NCI-H1930 (cell line): ENCODE measurements at places on chromosomes 2 and 18.
A peak's percentile ranks its signal among the peaks of the same experiment; 100 is the strongest.

GRCh38 chr2:149029307-149029965 is 9.1 kb upstream of the LYPD6B start:
- DNase-seq: no peak

DNA sequence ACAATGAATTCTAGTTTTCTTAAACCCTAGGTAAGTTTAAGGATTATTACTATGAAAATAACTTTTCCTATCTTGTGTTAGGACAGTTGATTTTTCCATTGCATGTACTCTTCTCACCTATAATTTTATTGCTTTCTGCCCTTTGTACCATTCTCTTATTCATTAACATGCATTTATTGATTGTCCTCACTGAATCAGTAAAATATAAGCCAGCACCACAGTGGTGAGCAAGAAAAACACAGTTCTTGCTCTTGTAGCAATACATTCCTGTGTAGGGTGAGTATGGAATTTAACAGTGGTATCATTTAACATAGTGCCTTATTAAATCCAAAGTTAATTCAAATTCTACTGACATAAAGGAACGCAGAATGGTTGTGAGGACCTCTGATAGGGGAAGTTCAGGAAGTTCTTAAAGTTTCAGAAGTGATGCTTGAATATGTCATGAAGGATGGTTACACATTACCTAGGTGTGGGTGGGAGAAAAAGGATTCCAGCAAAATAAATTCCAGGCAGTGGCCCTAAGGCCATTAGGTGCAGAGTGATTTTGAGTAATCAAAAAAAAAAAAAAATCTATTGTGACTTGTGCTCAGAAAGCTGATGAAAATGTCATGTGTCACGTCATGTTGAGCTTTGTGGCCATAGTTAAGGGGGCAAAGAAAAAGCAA is 104.7 kb upstream of the DSEL start:
- no peak for DNase-seq

GRCh38 chr18:46706968-46707367 is 49.9 kb downstream of the ST8SIA5 start:
- DNase-seq: no peak

DNA sequence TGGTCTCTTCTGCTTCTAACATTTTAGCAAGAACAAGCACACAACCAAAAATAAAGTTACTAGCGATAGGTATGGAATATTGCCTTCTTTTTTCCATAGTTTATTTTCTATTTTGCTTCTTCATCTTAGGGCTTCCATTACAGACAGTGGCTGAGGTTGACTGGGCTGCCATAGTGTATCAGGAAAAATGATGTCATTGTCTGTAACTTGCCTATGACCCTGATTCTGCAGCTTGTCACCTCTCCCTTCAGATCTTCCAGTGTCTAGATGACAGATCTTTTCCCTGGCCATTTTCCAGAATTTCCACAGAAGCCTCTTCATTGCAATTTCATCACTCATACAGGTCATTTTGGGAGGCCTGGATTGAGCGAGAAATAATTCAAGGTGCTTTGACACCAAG is 308.5 kb downstream of the EPHA4 start:
- DNase-seq: no peak

DNA sequence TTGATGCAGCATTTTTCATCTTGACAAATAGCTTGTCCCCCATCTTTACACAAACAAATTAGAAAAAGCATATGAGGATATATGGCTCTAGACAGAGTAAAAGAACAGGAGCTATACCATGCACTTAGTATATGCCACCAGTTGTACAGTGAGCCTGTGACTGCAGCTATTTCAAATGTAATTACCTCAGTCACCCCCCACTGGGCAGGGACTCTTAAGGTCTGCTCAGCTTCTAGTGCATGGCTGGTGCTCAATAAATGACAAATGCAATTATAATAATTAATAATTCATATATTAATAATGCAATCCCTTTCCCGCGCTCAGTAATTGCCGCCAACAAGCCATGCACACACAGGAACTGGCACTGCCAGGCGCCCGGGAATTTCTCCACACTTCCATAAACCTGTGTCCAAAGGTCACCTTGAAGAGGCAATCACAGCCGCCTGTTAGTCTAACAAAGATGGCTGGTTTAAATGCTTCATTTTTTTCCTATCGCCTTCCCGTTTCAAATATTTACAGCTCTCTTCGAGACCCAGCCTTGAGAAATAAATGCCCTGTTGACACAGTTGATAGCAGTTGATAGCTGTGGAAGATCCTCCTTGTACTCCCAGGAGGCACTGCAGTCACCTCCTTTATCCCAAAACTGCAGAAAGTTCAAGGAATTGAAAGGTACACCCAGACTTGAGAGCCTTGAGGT is 156.6 kb downstream of the INO80D start:
- no peak for DNase-seq

GRCh38 chr2:37866171-37866934 is 58.7 kb upstream of the RMDN2 start:
- no peak for DNase-seq

DNA sequence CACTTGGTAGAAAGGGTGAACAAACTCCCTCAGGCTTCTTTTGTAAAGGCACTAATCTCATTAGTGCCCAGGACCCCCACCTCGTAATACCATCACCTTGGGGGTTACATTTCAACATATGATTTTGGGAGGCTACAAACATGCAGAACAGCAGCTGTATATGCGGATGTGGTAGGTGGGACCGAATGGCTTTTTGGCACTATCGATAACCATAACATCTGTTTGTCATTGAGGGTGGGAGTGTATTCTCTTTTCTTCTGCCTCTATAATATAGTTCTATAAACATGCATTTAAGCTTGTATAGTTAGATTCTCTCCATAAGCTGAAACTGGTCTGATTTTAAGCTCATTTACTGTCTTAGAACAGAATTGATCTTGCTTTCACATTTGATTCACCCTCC is 239.1 kb upstream of the BOD1L2 start:
- no peak for DNase-seq

DNA sequence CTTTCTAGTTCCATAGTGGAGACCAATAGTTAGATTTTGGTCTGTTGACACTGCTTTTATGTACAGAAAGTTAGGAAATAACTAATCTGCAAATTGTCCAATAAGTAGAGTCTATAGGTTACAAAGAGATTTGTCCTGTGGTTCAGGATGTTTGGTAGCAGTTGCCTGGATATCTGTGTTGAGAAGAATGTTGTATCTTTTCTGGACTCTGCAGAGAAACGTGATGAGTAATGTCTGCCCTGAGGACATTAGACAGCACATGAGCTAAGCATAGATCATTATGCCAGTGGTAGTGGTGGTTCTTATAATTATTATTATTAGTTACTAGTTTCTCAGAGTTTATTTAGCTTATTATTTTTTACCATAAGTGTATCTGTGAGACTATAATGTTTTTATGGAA is 65.8 kb downstream of the ANKRD62 start:
- DNase-seq: no peak

DNA sequence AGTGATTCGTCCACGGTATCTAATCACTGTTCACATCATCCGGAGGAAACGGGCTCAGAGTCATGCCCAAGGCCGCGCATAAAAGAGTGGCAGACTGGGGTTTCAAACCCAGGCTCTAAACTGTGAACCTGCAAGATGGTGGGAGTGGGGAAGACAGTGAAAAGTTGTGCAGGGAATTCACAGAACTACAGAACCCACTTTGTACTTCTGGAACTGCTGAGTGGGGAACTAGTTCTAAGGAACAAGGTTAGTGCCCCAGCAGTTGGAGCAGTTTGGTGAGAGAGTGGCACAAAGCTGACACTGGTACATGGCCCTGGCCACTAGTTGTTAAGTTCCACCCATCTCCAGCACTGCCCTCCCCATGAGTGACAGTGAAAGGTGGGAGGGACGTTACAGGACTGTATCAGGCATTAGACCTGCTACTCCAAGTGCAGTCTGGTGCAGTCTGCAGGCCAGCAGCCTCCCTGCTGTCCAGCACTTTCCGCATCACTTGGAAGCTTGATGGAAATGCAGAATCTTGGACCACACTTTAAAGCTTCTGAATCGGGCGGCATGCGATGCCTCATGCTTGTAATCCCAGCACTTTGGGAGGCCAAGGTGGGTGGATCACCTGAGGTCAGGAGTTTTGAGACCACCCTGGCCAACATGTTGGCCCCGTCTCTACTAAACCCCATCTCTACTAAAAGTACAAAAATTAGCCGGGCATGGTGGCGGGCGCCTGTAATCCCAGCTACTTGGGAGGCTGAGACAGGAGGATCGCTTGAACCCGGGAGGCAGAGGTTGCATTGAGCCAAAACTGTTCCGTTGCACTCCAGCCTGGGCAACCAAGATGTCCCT is 47.3 kb downstream of the C2orf42 start:
- no peak for DNase-seq

- DNase-seq: no peak
Measured at GRCh38 chr18:35732636-35733035, 151.1 kb downstream of the GALNT1 start.

- DNase-seq: peak; percentile 19
Measured at GRCh38 chr2:169452080-169452479, 27.2 kb upstream of the BBS5 start.

GRCh38 chr2:190961918-190962487 is 52.0 kb downstream of the STAT1 start:
- DNase-seq: no peak

- no peak for DNase-seq
Measured at GRCh38 chr2:236887953-236888793, 197.5 kb upstream of the COPS8 start.

DNA sequence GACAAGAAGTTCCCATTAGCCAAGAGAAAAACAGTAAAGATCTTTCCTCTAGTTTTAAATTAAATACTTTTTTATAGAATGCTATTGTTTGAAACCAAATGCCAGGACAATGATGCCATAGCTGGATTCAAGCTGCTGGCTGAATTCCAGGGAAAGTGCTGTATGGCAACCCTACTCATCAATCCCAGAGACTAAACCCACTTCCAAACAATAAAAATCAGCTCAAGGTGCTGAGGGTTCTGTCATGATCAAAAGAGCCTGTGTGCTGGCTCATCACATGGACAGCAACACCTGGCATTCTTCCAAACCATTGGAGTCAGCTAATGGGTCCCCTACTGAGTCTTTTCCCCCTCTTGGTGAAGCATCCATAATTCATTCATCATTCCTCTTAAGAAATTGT is 53.7 kb upstream of the PARD3B start:
- no peak for DNase-seq

DNA sequence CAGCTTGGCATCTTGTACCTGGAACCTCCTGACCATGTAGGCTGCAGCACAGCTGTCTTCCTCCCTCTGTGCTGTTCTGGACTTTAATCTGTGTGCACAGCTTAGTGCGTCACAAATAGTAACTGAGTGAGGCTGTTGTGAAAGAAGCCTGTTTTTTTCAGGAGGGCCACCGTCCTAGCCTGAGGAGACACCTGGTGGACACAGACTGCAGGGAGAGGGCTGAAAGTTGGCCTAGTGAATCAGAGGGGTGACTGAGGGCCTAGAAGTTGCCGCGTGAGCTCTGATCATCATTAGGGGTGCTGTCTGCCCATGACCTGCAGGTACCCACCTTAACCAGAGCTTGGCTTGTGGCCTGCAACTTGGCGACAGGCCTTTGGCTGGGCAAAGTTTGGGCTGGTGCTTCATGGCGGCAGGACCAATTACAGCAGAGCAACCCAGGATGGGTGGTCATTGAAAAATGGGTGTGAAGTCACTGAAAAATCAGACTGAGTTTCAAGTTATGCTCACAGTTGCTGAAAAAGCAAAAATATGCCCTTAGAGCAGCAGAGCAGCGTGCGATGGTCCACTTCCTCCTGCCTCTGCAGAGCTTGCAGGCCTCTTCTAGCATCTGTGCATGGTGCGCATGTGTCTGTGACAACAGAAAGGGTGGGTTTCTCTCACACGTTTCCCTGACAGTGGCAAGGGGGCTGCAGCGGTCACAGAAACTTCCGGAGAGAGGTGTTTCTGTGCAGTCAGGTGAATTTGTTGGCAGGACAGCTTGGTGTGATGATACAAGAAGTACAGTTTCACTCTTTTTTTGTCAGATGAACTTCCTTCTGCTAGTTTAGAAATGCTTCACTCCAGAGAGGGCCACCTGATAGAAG is 9.6 kb downstream of the GDF7 start:
- DNase-seq: no peak

GRCh38 chr2:181188605-181189004 is 208.2 kb downstream of the UBE2E3 start:
- DNase-seq: no peak

DNA sequence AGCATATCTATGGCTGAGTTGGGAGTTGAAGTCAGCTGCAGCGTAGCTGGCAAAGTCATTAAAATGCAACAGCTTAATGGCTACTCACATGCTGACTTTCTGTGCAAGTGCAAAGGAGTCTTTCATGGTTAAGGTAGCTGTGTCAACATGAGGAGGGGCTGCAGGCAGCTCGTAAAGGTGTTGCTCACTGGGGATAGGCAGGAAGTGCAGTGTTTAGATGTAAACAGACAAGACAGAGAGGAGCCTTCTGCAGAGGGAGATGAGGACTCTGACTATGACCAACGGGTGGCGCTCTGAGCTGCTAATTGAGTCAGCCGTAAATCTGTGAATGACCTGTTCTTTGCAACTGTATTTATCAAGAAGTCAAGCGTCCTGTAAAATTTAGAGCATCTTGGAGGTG is 22.3 kb upstream of the CAVIN2 start:
- no peak for DNase-seq

- DNase-seq: no peak
Measured at GRCh38 chr2:101828257-101828656, 130.8 kb downstream of the MAP4K4 start.
